ENCODE measurements at places on chromosomes 12 and 14.
A peak's percentile ranks its signal among the peaks of the same experiment; 100 is the strongest.

DNA sequence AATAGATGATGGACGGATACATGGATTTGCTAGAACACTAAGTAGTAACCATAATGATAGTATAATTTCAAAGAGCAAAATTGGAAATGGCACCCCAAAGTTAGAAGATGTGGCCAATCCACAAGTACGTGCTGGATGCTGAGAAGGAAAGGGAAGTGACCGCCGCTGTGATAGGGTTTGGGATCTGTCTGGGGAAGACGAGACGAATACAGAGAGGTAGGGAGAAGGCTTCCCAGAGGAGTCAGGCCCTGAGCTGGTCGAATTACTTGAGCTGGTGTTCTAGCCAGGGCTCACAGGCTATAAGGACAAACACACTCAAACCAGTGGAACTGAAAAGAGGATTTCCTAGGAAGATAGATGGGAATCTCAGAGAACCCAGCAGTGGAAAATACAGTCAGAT is 9.4 kb upstream of the ACVR1B start:
- DNase-seq: no peak

DNA sequence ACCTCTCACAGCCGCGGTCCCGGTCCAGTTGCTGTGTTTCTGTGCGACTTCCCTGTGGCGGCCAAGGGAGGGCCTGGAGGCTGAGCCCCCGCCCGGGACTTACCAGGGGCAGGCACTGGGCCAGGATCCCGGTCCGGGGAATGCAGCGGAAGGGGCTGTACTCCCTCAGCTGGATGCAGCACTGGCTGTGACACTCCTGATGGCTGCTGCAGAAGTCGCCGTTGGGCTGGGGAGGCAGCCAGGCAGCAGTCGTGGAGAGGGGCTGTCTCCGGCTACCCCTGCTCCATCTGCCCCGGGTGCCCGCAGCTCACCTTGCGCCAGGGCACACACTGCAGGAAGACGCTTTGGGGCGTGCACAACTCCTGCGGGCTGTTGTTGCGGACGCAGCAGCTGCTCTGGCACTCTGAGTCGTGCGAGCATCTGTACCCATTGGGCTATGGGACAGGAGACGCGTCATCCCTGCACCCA is 6.2 kb downstream of the LRCOL1 start:
- DNase-seq: no peak

- DNase-seq: no peak
Measured at GRCh38 chr14:89493406-89493805, 76.4 kb upstream of the FOXN3 start.

GRCh38 chr14:65850429-65851135 is 438.1 kb downstream of the FUT8 start:
- DNase-seq: peak; percentile 92

- DNase-seq: peak; percentile 29
Measured at GRCh38 chr12:6688543-6688998, 604 bp downstream of the ZNF384 start.

DNA sequence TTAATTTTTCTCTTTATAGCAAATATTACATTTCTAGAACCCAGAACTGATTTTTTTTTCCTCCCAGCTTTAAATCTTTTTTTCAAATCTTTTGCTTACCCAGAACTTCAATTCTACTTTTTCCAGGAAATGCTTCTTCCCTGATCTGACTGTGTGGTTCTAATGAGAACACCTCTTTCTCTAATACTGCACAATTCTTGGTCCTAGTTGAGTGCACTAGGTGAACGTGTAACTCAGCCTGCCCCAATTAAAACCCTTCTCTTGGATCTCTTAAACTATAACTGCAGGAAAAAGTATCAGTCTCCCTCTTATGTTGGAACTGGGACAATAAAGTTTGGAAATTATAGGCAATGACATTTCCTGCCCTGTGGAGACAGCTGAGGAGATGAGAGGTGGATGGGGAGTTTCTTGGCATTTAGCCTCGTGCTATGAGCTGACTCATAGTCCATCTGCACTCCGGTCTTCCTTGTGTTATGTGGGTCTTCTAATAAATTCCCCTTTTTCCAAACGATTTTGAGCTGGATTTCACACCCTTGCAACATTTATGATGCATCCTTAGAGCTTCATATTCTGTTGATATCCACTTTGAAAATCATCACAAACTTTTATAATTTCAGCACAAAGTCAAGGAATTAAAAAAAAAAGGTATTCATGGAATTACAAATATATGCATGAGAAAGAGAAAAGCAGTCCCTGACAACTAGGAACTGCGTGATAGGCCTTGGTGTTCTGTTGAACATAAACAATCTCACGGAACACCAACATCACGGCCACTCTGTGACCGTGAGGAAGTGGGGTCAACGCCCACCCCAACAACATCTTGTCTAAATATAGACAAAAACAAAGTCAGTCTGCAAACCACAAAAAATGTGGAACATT is 52.4 kb downstream of the BRMS1L start:
- DNase-seq: no peak

DNA sequence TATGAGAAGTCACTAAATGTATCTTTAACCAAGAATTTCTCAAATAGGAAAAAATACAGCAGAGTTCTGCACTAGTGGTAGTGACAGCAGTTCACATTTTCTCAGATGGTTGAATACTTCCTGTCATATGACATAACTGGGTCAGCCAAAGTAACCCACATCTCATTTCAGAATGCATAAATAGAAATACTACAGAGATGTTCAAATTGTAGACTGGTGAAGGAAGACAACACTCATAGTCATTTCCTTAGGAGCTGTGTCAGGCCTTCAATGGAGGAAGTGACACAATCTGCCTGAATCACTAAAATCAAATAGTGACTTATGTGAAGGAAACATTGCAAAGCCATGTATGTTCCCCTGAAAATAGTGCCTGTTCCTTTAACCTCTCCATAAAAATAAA is 32.4 kb downstream of the FERMT2 start:
- peak; percentile 65 for DNase-seq

- DNase-seq: no peak
Measured at GRCh38 chr14:51431741-51432140, 191.7 kb downstream of the TMX1 start.

GRCh38 chr12:118102070-118102469 is 1.7 kb downstream of the VSIG10 start:
- DNase-seq: no peak

DNA sequence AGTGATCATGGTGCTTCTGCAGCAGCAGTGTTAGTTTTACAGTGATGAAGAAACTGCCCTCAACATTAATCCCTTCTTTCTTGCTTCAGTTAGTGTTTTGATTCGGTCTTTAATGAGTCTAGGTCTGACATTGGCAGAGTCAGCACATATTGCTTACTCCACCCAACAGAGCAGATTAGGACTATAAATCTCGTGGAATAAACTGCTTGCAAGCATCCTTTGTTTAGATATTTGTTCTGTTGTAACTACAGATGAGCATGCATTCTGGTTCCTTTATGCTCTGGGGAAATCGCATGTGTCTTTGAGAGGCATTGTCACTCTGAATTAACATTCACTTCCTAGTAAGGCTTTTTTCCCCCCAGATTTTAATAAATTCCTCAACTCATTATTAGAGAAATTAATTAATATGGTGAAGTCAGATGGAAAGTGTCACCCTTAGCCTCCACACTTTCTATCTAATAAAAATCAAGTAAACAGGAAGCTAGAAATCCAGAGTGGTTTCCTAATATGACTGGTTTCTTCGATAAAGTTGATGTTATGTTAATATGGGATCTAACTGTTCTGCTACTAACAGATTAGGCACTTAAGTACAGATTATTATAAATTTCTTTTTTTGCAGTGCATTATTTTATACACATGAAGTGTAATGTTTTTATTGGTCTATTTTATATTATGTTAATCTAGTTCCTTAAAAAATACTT is 86.2 kb upstream of the SSTR1 start:
- DNase-seq: no peak

DNA sequence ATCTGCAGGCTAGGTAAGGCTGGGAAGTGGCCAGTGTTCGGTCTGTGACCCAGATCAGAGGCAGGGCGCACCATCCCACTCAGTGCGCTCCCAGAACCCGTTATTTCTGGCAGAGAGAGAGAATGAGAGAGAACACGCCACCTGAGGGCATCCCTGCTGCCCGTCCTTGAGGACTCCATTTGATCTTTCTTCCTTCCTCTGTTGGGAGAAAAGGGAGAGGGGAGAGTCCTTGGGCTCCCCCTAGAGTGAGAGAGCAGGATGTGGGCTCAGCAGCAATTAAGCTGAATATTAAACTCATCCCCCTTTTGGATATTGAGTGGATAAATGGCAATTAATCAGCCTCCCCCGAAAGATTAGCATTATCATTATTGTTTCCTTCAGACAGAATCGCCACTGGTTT is 70.6 kb downstream of the IFT43 start:
- DNase-seq: no peak

DNA sequence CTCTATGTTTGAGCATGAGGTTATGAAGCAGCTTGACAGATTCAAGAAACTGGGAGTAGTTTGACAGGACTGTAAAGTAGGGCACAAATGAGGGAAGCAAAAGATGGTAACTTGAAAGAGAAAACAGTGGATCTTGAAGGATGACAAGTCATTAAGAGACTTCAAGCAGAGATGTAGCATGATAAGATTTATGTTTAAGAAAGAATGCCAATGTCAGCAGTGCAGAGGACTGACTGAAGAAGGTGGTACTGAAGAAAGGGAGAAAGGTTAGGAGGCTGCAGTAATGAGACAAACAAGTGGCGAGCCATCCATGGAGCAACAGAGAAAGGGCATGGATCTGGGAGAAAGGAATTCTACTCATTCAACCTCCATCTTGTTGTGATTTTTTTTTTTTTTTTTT is 120.2 kb upstream of the RAP1B start:
- DNase-seq: no peak

DNA sequence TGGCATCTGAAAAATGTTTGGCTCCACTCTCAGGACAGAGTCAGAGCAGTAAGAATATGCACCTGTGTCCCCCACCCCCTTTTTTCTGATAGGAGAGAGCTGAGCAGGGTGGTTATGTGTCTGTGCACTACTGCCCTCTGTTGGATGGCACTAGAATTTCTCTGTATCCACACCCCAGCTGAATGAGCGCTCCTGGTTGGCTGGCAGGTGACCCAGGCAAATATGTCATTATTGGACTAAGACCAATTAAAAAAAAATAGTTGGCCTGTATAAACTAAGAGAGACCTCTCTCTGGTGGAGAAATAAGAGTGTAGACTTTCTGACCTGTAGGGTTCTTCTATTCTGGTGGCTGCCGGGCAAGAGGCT is 107.0 kb downstream of the PTCSC3 start:
- DNase-seq: peak; percentile 14

- no peak for DNase-seq
Measured at GRCh38 chr12:46382408-46382963, 9.9 kb upstream of the SLC38A2 start.

DNA sequence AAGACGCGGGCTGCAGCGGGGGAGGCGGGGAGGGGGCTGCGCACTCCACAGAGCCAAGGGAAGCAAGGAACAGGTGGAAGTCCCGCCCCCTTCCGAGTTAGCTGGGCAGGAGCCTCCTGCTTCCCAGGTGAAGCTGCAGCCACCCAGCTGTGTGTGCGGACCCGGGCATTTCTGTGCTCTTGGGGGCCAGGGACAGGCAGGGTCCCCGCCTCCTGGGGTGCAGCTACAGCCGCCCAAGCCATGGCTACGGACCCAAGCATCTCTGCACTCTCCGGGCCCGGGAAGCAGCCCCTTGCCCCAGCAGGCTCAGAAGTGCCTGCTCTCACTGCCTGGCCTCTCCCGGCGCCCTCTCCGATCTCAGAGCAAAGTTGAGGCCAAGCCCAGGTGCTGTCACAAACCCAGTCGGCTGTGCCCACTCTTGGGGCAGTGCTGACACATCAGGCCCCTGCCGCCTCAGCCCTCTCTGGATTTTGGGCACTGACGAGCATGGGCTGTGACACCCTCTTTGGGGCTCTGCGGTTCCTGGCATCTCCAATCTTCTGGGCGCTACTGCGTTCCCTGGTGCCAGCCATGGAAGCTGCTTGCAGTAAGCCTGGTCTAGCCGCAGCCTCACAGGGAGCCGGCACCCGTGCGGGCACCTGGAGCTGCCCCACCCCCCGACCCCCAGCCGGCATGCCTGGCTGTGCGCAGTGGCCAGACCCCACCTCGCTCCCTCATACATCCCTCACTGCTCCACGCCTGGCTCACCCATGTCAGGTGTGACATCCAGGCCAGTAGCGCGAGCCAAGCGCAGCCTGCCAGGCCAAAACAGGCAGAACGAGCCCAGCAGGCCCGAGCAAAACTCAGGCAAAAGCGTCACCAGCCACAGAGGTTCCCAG is 8.5 kb upstream of the MGAT4C start:
- DNase-seq: no peak

- DNase-seq: no peak
Measured at GRCh38 chr12:104648756-104649155, 192.0 kb downstream of the CHST11 start.

- peak; percentile 69 for DNase-seq
Measured at GRCh38 chr12:57063991-57064685, 14.2 kb upstream of the MYO1A start.

DNA sequence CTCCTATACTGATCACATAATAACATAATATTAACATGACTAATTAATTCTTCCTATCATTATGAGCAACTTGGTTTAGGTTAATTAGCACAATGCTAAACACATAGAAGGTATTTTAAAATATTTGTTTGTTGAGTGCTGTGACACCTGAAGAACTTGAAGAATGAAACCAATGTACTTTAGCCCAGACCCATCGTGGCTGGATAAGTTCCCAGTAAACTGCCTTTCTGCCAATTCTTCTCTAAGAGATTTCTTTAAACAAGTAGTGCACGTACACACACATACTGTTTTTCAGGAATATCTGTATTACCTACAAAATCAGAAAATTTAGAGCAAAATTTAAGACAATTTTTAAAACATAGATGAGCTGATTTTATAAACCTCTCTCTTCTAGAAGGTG is 207.4 kb upstream of the SSTR1 start:
- DNase-seq: no peak

- no peak for DNase-seq
Measured at GRCh38 chr12:45913631-45914030, 76.7 kb downstream of the SCAF11 start.

DNA sequence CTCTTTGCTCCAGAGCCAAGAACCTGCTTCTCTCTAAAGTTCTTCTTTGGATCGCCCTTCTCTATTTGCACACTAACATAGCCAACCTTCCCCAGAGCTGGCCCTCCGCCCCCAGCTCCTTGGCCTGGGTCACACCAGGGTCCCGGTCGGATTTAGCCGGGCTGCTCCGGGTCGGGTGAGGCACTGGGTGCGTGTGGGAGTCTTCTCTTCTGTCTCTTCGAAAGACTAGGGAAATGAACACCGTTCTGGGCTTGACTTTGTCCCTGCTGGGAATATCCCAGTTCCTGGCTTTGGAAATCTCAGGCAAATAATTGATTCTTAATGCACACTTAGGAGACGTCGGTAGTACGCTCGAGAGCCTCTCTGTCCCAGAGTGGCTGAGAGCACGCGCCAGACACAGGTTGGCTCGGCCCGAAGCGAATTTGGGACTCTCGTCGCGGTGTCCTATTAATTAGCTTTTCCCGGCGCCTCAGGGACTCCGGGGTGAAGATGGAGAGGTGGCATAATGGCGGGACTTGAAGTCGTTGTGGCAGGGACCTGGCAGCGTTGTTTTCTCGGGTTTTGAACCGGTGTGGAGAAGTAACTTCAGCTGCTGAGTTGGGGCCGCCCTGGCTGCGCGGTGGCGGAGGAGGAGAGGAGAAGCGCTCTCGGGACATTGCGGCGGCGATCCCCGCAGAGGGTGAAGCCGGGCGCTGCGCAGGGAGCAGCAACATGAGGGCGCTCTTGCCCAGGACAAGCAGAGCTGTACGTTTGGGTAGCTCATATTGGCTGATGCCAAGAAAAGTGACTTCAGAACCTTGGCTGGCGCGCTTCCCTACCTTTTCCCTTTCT is 7.5 kb downstream of the FOXG1 start:
- DNase-seq: no peak

Measured in CD4-positive, alpha-beta T cell treated with Interleukin-15 for 4 hours (primary cell).